Hypothalamus (tissue), 51 donors: ENCODE measurements at places on chromosomes 5 and 9.
A peak's percentile ranks its signal among the peaks of the same experiment; 100 is the strongest.

DNA sequence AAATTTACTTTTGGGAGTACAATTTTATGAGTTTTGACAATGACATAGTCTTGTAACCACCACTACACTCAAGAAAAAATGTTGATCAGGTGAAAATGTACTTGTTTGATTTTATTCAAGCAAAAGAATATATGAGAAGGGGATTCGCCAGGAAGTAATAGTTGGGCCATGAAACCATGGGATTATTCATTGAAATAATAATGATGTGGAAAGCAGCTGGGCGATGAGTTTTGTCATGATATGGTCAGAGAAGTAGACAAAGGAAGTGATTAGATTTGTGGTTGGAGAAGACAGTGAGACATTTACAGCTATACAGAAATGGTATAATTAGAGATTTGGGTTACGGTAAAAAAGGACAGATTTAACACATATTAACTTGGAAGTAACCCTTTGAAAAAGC lies 11.2 kb downstream of the HMGCR start:
- no peak for DNase-seq

- no peak for DNase-seq
Observed at GRCh38 chr5:14161825-14162556, 18.8 kb downstream of the TRIO start.

GRCh38 chr9:130780865-130781504 lies 54.1 kb upstream of the ABL1 start:
- DNase-seq = no peak

GRCh38 chr5:68659881-68660280 lies 433.9 kb upstream of the SLC30A5 start:
- DNase-seq = no peak

GRCh38 chr5:142767911-142768310 lies 2.3 kb upstream of the ARHGAP26 start:
- no peak for DNase-seq

DNA sequence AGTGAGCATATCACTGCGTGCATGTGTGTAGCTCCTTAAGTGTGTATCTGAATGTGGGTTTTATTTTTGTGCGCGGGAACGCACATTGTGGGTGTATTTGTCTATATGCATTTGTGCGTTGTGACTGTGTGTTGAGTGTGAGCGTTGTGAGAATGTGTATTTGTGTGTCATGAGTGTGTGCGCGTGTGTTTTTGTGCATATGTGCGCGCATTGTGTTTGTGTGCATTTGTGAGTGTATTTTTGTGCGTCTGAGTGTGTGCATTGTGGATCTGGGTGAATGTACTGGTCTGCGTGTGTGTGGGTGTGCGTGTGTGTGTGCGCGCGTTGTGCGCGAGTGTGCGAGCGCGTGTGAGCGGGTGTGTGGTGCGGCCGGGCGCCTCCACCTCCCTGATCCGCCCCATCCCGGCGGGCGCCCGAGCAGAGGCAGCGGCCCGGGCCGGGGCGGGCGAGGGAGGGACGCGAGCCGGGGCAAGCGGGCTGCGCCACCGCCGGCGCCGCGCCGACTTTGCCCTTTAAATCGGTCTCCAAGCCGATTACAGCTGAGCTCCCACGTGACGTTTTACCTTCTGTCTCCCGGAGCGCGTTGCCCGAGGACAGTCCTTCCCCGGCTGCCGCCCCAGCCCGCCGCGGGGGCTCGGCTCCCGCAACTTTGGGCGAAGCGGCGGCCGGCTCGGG lies at the start of gene RASGRF2:
TSS of gene RASGRF2 (plus strand) at position 596 of the 675 bp plus-strand sequence. CDS start 376 bp downstream, outside the sequence.
- DNase-seq = peak; percentile 49

GRCh38 chr9:3049636-3050035 lies 205.7 kb upstream of the PUM3 start:
- no peak for DNase-seq

- no peak for DNase-seq
Observed at GRCh38 chr5:55421074-55421529, 113.3 kb downstream of the MTREX start.

- no peak for DNase-seq
Observed at GRCh38 chr5:90740244-90740799, 181.7 kb downstream of the ADGRV1 start.

DNA sequence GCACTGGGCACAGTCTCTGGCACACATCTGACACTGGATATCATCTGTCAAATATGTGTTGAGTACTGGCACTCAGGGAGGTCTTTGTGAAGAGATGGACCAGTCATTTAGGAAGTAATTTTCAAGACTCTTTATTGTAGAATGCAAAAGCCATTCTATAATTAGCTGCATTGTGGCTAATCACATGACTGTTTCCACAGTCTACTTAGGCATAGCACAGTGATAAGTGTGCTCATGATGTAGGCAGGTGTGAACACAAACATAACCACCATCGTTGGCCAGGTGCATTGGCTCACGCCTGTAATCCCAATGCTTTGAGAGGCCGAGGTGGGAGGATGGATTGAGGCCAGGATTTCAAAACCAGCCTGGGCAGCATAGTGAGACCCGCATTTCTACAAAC lies 62.2 kb downstream of the CFAP77 start:
- no peak for DNase-seq

- no peak for DNase-seq
Observed at GRCh38 chr5:123094919-123095797, 6.1 kb downstream of the PRDM6 start.

DNA sequence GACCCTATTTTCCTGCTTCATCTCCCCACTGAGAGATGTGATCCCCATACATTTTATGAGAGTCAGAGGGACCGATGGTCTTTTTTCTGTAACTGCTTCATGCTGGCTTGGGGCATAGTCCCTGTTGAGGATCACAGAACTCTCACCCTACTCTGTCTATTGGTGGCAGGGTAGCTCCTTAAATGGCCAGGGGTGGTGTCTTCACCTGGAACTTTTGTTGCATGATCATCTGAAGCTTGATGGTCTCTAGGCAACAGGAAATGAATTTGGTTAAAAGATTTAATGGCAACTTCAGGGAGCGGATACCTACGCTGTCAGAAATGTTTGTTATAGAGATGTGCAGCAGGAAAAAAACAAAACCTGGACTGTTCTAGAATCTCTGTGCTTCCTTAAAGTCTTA lies 87.0 kb upstream of the GLIS3 start:
- no peak for DNase-seq

DNA sequence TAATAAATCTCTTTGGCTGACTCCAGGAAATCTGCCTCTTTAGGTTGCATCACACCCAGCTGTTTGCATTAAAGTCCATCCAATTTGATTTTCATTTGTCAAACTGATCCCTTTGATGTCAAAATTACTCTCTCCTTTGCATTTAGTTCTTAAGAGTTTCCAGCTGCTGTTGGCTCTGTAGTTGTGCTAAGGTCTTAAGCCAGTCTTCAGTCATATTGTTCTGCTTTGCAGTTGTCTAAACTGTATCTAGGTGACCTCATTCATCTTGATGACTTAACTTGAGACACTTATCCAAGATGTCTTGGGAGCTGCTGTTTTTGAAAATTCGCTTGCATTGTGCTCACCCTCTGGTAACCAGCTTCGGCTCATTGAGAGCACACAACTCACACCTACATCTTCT lies 386.9 kb upstream of the TLE4 start:
- no peak for DNase-seq

GRCh38 chr5:142239394-142240159 lies 85.2 kb downstream of the SPRY4 start:
- DNase-seq = no peak

DNA sequence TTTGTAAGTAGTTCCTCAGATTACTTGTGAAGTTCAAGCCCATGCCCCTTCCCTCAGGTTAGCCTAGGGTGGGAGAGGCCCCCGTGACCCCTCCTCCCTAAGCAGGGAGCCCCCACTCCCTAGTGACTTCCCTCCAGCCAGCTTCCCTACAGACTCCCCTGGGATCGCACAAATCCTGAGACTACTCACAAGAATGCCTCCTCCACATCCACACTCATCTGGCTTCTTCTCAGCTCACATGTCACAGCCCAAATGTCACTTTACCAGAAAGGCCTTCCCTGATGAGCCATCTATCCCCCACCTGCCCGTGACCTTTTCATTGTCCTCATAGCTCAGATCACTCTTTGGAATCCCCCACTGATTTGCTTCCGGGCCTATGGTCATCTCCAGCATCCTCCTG lies 96.7 kb upstream of the ARAP3 start:
- DNase-seq = no peak

- DNase-seq = no peak
Observed at GRCh38 chr5:41683181-41683580, 172.8 kb upstream of the PLCXD3 start.

- no peak for DNase-seq
Observed at GRCh38 chr5:113112435-113112834, 135.8 kb downstream of the DCP2 start.

GRCh38 chr5:137710086-137710485 lies 25.8 kb downstream of the KLHL3 start:
- DNase-seq = no peak

DNA sequence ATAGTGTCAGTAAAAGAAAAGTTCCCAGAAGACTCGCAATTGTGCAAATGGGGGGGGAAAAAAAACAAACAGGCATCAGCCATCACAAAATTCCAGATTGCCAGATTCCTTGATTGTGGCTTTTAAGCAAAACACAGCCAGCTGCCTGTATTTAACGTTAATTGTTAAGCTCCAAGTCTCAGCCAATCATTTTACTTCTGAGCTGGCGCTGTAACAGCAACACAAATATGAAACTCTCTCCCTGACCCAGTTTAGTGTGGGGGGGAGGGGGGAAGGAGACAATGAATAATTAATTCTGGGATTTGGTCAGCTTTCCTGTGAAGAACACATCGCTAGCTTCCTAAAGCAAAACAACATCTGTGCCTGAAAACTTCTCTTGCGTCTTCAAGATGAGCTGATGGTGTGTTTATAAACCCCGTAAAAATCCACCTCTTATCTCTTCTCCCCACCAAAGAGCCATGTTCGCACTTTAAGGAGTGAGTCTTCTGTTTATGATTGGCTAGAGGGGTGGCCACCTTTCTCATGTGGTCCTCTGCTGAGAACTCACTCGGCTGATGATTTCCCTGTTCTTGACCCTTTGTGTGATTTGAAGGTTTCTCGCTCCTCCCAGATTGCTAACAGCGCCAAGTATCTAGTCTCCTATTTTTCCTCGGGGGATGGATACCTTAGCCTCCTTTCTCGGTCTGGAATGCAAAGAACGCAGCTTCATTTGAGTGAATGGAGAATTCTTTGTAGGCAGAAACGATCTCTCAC lies 160.2 kb upstream of the DAPK1 start:
- no peak for DNase-seq

DNA sequence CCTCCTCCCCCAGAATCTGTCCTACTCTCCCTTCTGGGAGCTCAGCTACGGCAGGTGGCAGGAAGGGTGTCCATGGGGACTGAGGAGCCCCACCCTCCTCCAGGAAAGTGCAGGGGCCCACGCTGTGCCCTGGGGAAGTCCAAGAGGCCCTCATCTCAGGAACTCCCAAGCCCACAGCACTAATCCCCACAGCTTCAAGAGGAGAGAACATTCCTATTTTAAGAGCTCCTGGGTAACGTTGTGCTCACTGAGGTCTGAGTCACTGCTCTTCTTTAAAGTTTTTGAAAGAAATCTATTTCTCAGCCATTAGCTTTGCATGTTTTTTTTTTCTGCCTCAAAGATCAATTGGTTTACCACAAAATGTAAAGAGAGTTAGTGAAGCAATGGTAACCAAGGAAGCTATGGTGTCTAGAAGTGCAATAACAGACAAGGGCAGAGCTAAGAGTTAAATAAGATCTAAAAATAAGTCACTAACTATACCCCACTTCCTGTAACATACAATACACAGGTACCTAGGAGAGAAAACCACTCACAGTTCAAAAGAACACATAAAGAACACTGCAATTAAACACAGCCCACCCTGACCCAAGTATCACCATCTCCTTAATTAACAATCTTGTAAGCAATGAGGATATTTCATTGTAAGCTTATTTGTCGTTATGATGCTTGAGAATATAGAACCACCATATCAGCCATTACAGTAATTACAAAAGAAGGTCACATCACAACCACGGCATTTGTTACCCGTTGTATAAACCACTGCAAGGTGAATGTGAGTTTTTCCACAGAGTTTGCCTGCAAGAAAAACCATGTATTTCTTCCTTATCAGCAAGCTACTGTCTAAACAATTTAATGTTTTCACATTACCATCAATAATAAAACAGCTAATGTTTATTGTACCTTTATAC lies 382.3 kb upstream of the SLC30A5 start:
- no peak for DNase-seq

- no peak for DNase-seq
Observed at GRCh38 chr5:106661866-106662265, 1008.9 kb downstream of the EFNA5 start.

DNA sequence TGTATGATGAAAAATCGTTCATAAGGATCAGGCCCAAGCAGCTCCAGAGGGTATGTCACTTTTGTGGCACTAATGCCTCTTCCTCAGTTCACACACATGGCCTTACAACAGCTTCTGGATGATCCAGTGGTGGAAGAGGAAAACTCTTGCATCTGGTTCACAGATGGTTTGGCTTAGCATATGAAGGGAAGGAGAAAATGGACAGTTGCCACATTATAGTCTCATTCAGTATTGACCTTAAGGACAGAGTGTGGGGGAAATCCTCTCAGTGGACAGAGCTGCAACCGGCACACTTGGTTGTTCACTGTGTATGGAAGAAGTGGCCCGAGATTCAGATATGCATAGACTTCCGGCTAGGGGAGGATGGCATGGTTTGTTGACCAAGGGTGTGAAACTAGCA lies 22.8 kb downstream of the C9orf57 start:
- no peak for DNase-seq

DNA sequence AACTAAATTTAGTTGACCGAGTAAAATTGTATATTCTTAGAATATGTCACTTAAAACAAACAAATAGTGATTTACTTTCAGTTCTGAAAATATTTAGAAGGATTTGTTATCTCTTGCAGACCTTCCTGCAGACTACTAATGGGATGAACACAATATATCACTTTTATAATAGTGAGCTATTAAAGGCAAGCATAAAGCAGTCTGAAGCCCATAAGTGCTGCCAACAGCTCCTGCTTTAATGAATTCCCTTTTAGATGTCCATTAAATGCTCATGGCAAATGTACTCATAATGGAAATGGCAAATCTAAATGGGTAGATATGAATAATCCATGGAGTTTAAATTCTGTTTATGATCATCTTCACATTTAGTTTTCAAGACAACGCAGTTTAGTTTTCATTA lies 170.2 kb downstream of the RANBP17 start:
- DNase-seq = no peak

DNA sequence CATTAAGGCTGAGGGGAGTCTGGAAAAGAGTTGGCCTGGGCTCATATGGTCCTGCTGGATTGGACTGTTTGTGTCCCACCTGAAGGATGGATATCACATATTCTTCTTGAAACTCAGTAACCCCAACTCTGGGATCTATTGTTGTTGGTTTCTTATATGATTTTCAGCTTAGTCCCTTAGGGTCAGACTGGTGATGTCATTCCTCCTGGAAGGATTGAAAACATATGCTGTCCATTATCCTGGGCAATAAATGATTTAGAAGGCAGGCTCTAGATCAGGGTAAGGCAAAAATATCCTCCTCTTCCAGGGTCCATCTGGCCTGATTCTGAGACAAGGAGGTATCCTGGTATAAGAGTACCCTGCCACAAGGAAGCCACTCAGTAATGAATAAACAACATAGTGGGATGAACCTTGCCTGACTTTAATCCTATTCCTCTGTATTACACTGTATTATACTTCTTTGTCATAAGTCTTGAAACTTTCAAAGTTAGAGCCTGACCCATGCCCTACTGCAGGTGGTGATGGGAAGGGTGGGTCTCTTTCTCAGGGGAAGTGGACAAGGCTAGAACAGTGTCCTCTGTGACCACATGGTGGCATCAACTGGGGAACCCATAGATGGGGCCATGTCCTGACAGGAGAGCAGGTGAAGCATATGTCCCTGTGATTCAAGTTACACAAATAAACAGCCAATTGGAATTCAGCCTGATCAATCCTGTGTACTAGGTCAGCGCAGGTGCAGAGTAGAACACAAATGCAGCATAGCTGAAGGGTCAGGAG lies 454.4 kb upstream of the TRPC7 start:
- DNase-seq = no peak
